ENCODE measurements at places on chromosomes 16 and 17.

DNA sequence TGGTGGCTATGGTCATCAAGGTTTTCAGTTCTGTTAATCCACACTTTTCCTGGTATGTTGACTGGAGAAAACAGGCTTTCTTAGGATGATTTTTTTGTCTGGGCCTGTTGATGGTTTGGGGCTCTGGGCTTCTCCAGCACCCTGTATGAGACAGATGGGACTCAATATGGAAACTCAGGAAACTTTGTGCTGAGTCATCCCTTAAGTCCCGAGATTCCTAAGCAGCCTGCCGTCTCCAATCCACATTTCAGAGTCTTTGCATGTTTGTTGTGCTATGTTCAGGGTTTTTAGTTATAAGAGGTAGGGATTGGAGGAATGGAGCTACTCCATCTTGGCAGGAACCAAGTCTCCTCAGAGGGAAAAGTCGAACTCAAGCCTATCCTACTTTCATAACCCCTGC, 253.3 kb upstream of the FOXF1 start:
- DNase-seq, result no peak

GRCh38 chr17:42853597-42853967, 2.6 kb downstream of the AOC3 start:
- DNase-seq, result no peak

- no peak for DNase-seq
Measured at GRCh38 chr16:30379158-30379783, 3.1 kb downstream of the SEPTIN1 start.

DNA sequence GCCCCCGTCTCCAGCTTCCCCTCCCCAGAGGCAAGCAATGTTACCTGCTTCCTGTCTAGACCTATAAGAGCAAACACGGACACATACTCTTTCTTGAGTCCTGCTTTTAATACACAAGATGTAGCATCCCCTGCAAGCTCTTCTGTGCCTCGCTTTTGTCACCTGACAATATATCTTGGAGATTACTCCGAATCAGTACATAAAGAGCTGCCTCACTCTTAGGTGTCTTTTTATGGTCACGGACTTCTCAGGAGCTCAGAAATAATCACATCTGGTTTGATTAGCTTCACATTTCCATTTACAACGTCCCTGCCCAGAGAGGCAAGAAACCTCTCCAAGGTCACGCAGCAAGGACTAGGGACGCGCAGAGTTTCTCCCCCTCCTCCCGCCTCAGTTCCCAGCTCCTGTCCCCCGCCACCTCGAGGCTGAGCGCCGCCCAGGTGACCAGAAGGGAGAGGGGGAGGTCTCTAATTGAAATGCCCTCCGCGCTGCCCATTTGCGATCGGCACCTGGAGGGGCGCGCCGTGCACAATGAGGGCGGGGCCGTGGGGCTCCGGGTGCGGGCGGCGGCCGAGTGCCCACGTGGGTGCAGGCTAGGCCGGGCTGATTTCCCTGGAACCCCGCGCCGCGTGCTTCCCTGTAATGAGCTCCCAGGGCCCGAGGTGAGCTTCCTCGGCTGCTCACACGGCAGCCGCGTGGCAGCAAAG, 13.8 kb upstream of the SEZ6 start:
- peak; percentile 63 for DNase-seq

GRCh38 chr17:83196973-83197880, 117.8 kb downstream of the METRNL start:
- DNase-seq, result no peak

GRCh38 chr16:89093602-89094251, at the start of gene ACSF3:
ACSF3 (plus strand) TSS chr16:89093852; CDS start chr16:89100682, 6,830 bp downstream.
- DNase-seq, result peak; percentile 65

DNA sequence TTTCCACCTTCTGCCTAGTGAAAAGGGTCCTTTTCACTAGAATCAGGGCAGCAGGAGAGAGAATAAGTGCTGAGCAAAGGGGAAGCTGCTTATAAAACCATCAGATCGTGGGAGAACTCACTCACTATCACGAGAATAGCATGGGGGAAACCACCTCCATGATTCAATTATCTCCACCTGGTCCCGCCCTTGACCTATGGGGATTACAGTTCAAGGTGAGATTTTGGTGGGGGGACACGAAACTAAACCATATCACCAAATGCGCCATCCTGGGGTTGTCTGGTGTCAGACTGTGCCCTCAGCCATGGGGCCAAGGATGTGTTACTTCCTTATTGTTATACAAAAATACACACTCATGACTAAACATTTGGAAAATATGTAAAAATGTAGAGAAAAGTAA, 10.4 kb upstream of the KATNB1 start:
- DNase-seq, result no peak

- peak; percentile 10 for DNase-seq
Measured at GRCh38 chr17:68514831-68515635, 2.8 kb downstream of the PRKAR1A start.

DNA sequence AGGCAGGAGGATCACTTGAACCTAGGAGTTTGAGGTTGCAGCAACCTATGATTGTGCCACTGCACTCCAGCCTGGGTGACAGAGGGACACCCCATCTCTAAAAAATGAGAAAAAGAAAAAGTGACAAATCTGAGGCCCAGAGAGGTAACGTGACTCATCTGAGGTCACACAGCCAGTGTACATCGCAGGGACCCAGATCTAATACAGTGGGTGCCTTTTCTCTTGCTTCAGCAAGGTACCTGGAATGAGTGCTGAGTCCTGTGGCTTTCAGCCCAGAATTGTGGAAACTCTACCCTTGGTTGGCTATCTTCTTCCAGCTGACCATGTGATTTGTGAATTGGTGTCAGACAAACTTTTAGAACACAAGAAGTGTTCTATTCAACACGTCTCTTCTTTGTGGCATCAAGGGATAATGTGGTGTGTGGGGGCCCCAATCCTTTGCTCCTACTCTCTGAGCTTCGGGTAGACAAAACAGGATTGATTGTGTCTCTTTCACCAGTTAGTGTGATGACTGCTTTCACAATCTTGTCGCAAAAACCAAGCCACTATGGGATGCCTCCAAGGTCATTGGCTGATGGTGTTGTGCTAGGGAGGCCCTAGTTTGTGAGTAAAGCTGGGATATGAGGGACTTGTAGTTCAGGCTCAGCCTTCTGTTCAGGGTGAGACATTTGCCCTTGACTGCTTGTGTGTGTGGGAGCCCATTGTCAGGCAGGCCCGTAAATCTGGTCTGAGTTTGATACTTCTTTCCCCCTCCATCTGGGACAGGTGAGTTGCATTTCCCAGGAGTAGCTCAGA, 71.0 kb downstream of the MSI2 start:
- DNase-seq, result no peak

DNA sequence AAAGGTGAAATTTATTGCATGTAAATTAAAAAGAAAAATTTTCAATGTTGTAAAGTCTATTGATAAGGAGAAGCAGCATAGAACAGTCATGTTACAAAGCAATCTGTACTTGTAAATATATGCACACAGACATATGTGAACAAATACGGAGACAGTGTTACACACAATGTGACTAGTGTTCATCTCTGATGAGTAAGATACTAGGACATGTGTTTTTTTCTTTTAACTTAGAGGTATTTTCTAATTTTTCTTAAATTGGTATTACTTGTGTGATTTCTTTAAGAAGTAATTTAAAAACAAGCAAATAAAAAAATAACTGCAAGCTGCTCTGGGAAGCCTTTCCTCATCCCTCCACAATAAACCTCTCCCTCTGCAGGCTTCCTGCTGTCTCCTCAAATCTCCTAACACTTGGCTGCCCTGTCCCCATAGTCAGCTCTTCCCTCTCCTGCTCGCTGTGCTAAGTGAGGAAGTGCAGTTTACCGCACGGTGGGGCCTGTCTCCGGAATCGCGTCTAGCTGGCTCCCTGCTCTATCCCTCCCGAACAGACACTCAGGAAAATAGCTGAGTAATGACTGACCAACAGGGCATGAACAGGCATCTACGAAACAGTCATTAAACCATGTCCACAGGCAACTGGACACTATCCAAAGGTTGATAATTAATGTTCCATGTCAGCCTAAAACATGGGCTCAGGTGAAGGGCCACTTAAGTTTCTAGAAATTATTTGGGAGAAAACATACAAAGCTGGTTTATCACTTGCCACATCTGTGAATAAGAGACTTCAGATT, 35.9 kb downstream of the CMTM4 start:
- peak; percentile 75 for DNase-seq

DNA sequence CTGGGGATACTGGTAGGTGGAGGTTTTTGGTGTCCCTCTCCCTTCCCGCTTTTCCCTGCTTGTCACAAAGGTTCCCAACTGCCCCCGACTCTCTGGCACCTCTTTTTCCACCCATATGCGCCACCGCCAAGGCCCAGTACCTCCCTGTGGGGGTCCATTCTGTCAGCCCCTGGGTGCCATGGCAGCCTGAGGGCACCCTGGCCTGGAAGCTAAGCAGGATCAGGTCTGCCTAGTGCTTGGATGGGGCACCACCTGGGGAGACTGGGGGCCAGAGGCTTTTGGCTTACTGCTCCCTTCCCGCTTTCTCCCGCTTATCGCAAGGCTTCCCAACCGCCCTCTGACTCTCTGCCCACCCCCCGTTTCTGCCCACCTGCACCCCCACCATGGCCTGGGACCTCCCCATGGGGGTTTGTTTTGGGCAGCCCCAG, 2286.4 kb downstream of the TP53TG3F start:
- no peak for DNase-seq

DNA sequence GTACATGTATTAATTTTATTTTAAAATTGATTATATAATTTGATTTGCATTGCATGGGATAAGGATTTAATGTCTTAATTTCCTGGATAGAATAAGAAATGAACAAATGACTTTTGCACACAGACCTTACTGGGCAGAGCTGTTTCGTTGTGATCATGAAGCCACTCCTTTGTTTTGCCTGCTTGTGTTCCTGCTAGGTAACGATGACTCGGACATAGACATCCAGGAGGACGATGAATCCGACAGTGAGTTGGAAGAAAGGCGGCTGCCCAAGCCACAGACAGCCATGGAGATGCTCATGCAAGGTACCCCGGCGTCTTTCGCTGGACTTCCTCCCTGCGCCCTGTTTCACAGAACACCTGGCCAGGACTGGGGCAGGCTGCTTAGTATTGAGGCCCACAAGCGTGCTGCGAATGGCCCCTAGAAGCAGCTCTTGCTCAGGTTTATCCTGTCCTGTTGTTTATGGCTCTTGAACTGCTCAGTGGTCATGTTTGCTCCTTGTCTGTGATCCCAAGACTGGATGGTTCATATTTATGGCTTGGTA, 29.6 kb downstream of the CLUAP1 start:
- no peak for DNase-seq

- no peak for DNase-seq
Measured at GRCh38 chr17:80799538-80800480, 191.8 kb upstream of the CHMP6 start.

DNA sequence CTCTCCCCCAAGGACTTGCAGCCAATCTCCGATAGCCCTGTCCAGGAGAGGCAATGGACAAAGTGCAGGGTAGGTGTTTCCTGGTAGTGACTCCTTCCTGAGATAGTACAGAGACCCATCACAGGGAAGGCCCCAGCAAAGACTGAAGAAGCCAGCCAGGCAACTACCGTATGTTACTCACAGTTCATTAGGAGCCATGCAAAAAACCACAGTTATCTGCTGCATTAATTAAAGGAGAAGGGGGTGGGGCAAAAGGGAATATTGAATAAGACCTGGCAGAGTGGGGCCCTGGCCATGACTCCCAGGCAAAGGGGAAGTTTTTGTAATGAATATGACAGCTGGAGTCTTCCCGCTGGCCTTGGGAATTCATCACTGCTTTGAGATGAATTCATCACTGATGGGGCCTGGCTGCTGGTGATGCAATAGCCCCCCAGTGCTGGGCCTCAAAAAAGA, 2.5 kb upstream of the SLC13A2 start:
- no peak for DNase-seq

GRCh38 chr16:4882000-4882632, 34.8 kb downstream of the UBN1 start:
- no peak for DNase-seq

GRCh38 chr17:39235555-39236449, 10.1 kb upstream of the STAC2 start:
- peak; percentile 87 for DNase-seq

DNA sequence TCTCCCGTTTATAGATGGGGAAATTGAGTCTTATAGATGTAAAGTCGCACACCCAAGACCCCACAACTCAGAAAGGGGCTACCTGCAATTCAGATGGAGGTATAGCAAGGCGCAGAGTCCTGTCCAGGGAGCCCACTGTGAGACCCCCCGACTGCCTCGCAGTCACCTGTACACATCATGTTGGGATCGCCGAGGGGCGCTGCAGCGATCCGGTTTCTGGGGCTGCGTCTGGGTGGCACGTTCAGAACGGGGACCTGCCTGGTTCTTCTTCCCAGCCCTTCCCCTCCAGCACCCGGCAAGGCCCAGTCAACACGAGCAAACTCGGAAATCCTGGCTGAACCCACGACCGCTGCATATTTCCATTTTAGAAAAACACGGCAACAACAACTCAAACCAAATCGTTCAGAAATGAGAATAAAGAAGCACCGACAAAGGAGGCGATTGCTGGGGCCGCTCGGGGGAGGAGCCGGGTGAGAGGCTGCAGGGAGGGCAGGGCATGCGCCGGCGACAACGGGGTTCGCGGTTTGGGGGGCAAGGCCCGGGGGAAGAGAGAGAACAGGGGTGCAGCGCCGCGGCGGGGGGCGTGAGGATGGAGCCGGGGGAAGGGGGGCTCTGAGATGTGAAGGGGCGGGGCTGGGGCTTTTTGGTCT, 643 bp downstream of the HSDL1 start:
- DNase-seq, result peak; percentile 62

DNA sequence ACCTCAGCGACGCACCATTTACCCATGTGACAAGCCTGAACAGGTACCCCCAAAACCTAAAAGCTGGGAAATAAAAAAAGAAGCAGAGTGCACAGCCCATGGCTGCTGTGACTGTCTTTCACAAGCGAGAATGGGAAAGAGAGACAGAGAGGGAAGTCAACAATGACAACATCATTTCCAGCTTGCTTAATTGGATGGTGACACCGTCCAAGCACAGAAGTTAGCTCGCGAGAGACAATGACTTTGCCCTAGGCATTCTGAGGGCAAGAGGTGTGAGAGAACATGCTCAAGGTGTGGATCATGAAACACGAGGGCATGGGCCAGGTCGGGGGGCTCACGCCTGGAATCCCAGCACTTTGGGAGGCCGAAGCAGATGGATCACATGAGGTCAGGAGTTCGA, 19.3 kb upstream of the NSMCE1 start:
- DNase-seq, result no peak

DNA sequence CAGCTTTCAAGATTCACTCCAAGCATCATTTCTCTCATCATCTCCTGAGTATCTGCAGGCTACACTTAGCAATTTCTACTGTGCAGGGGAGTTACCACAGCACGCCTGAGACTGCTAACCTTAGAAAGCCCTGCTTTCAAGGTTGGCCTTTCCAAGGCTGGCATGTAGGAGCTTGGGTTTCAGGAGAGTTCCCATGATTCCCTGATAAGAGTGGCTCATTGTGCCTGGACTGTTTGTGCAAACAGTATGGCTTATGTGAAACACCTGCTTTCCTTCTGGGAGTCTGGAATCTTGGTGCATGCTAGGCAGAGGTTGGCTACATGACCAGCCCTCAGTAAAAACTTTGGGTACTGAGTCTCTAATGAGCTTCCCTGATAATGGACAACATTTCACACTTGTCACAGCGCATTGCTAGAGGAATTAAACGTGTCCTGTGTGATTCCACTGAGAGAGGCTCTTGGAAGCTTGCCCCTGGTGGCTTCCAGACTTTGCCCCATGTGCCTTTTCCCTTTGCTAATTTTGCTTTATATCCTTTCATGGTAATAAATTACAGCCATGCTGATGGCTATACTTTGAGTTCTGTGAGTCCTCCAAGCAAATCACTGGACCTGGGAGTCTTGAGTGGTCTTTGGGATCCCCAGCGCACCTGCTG, 19.7 kb upstream of the RGS9 start:
- no peak for DNase-seq

GRCh38 chr16:81973737-81974136, 37.5 kb downstream of the SDR42E1 start:
- DNase-seq, result no peak

- no peak for DNase-seq
Measured at GRCh38 chr17:82302568-82302963, 14.8 kb downstream of the CD7 start.
